Stimulated activated CD8-positive, alpha-beta memory T cell treated with anti-CD3 and anti-CD28 coated beads, Interleukin-15, amount 100 ng/mL, for 48 hours (primary cell): ENCODE measurements at places on chromosomes 11 and 22.

GRCh38 chr11:30705913-30706675 is 119.9 kb upstream of the MPPED2 start:
- DNase-seq, result no peak

GRCh38 chr11:121717296-121717695 is 264.5 kb upstream of the SORL1-AS1 start:
- DNase-seq, result no peak

GRCh38 chr11:120657306-120658070 is 145.9 kb downstream of the GRIK4 start:
- DNase-seq, result no peak

- no peak for DNase-seq
Measured at GRCh38 chr22:38260761-38261681, 11.8 kb downstream of the TMEM184B start.

- no peak for DNase-seq
Measured at GRCh38 chr11:34105957-34106504, 602 bp downstream of the NAT10 start.

DNA sequence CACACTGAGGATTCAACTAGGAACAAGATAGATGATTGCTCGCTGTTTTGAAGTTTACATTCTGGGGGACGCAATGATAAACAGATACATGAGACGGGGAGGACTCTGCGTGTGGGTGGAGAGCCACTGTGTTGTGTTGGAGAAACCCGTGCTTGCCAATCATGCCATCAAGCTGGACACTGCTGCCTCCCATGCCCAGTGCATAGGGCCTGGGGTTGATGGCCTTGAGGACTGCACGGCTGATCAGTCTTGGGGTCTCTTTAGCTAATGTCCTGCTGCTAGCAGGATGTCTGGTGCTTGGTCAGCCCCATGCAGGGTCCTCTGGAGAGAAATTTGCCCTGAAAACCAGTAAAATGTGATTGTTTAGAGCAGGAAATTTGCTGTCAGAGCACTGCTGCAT is 221.2 kb upstream of the B3GAT1 start:
- DNase-seq, result no peak

DNA sequence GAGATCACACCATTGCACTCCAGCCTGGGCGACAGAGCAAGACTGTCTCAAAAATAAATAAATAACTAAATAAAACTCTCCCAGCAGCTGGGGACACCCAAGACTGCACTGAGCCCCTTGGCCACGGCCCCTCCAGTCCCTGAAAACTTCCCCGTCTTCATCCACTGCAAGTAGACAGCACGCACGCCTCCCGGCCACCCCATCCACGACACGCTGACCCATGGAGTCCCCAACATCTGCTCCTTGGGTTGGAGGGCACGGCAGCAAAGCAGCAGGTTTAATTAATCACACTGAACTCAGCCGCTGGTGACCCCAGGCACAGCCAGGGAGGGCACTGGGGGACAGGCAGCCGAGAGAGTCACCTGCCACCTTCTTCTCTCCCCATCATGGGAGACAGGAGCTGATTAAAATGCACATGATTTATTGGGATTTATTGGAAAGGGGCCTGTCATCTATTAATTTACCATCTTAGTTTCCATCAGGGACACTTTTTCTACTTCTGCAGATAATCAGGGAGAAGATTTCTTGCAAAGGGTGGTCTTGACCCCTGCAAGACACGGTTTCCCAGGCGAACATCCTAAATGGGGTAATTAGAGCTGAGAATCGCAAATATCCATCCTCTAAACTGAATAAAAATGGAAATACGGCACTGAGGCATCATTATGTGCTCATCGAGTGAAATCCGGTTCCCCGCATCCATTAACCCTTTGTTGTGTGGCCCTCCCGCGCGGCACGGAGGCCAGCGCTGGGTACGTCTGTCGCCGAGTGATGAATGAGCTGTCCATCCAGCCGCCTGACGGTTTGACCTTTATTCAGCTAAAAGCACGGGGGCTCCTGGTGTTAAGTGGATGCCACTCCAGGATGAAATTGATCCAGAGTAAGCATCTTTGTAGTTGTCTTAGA is 178.3 kb downstream of the BRD1 start:
- no peak for DNase-seq

- DNase-seq, result no peak
Measured at GRCh38 chr11:68040101-68040956, 1.5 kb downstream of the TCIRG1 start.

- DNase-seq, result no peak
Measured at GRCh38 chr22:45006111-45006963, 3.5 kb downstream of the PHF21B start.

DNA sequence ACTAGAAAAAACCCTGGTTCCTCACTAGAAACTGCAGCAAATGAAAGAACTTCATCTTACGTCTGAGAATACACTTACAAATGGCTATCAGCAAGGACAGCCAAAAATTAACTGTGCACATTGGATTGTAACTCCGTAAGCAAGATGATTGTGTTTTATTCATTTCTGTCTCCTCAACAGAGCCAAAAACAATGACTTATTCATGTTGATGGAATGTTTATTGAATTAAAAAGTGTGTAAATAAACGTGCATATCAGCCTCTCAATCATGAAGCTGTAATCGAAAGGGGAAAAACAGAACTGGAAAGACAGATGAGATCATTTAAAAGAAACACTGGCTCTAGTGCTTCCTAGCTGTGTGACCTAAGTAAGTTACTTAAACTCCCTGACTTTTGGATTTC is 307.5 kb upstream of the ZC3H12C start:
- no peak for DNase-seq

GRCh38 chr22:37917874-37918548 is 11.9 kb downstream of the MICALL1 start:
- no peak for DNase-seq

- no peak for DNase-seq
Measured at GRCh38 chr11:118016104-118016503, 29.9 kb downstream of the IL10RA start.

- DNase-seq, result no peak
Measured at GRCh38 chr11:117839380-117839881, 14.9 kb upstream of the FXYD2 start.

- no peak for DNase-seq
Measured at GRCh38 chr11:46296059-46296527, 18.6 kb downstream of the CREB3L1 start.

DNA sequence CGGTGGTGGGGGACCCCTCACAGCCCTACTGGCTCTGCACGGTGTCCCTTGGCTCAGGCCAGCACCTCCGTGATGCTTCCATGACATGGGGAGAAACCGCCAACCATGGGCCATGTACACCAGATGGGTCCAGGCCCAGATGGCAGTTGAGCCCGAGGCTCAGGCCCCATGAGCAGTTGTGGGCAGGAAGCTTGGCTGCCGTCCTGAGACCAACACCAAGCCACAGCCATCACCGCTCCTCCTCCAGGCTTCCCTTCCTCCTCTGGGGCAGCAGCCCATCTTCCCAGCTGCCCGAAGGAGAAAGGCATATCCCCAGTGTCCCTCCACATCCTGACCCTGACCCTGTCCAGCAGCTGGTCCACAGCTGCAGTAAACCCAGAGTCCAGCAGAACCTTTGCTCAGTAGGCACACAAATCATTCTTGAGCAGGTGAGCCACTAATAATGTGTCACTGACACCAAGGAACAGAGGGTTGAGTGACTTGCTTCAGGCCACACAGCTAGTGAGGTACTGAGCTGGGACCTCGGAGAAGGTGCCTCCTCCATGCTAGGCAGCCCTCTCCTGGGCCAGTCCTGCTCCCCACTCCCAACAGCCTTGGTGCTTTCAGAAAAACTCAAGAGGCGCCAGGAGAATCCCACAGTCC is 204.9 kb downstream of the CTTN start:
- DNase-seq, result no peak

- DNase-seq, result no peak
Measured at GRCh38 chr22:45645150-45645525, 26.5 kb upstream of the ATXN10 start.

DNA sequence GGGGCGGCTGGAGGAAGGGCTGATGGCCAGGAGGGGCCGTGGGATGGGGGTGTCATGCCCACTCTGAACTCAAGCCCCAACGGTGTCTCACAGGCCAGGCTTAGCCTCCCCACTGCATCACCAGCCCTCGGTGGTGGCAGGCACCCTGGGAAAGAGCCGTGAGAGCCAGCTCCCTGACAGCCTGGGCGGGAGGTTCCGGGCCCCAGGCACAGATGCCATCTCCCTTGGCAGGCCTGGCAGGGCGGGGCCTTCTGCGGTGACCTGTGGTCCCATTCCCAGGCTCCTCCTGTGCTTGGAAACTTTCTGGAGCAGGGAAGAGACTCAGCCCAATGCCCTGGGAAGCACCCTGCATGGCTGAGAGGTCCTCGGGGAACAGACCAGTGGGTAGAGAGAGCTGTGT is 4.8 kb downstream of the PHLDA2 start:
- no peak for DNase-seq

GRCh38 chr22:46539169-46539568 is 1.7 kb upstream of the CELSR1 start:
- DNase-seq, result no peak

DNA sequence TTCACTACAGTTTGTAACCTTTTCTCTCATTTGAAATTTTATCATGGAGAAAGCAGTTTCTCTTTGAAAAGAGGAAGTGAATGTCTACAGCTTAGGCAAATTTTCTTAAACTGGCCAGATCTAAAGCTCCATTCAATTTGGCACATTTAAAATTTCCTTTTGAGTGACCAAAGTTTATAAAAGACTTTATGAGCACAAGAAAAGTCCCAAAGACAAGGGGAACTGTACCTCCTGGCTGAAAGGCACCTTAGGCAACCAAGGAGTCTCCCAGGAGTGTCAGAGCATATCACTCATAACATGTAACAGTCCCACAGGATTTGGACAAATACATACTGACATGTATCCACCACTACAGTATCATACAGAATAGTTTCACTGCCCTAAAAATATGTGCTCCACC is 41.3 kb downstream of the NARS2 start:
- no peak for DNase-seq

- DNase-seq, result no peak
Measured at GRCh38 chr11:57294225-57295131, 30.3 kb downstream of the TNKS1BP1 start.

- no peak for DNase-seq
Measured at GRCh38 chr11:103327721-103328120, 218.5 kb downstream of the DYNC2H1 start.

- DNase-seq, result no peak
Measured at GRCh38 chr11:116221351-116221750, 551.4 kb downstream of the BUD13 start.

GRCh38 chr11:79440571-79441460 is at the start of gene TENM4:
TENM4 (minus strand) TSS chr11:79441030; CDS start chr11:79069944, 371,086 bp downstream.
- DNase-seq, result no peak

GRCh38 chr11:1226226-1226985 is 3.5 kb downstream of the MUC5B start:
- DNase-seq, result no peak

GRCh38 chr22:17818180-17818579 is 43.9 kb upstream of the BID start:
- no peak for DNase-seq

GRCh38 chr11:88297863-88298262 is 39.7 kb downstream of the CTSC start:
- DNase-seq, result no peak

DNA sequence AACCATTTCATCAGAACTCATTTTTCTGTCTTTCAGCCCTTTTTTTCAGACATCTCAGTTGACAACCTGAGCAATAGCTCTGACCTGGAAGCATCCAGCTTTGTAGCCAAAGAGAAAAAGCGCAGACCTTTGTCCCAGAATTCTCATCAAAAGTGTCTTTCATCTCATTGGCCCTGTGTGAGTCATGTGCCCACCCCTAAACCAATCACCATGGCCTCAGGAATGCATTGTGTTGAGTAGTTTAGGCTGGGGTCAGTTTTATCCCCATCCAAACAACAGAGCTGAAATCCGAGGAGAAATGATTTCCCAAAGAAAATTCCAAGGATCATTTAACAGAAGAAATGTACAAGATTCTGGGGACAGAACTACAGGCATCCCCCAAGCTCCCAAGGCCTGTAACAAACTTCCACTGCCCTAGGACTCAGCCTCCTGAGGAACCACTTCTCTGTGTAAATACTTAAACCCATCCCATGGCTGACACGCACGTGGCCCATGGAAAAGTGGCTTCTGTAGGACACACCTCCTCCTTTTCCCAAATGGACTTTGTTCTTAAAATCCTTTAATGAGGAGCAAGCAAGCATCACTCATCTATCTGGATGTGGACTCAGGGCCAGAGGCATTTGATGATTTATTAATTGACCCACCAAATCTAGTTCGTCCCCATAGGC is 429.0 kb downstream of the SOX6 start:
- DNase-seq, result no peak

GRCh38 chr11:76269661-76270261 is 63.5 kb upstream of the WNT11 start:
- no peak for DNase-seq

- no peak for DNase-seq
Measured at GRCh38 chr11:12193515-12194336, 83.3 kb downstream of the MICAL2 start.

DNA sequence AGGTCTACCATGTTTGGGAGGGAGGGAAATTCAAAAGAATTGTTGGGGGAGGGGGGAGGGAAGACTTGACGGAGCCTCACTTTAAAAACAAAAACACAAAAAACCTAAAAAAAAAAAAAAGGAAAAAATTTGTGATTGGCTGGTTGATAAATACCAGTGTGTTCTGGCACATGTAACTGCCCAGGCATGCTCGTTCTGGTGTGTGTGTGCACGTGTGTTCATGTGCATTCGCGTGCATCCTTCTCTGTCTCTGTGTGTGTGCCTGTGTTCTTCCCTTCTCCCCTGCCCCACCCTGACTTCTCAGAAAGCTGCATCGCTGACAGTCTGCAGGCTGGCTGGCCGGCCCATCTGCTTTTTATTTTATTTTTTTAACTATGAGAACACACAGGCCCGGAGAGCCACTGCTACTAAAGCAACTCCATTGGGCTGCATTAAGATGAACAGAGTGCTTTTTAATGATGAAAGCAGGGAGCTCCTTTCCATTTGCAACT is 22.6 kb upstream of the ADSL start:
- DNase-seq, result no peak

- no peak for DNase-seq
Measured at GRCh38 chr11:82899957-82900276, 313 bp downstream of the PRCP start.

- DNase-seq, result no peak
Measured at GRCh38 chr22:44406341-44407170, 91.5 kb downstream of the RTL6 start.

GRCh38 chr22:43289976-43290721 is 53.0 kb downstream of the SCUBE1 start:
- no peak for DNase-seq

- DNase-seq, result no peak
Measured at GRCh38 chr11:65384301-65384889, 1.9 kb upstream of the SLC25A45 start.
